ENCODE measurements at places on chromosomes 3 and 15.

DNA sequence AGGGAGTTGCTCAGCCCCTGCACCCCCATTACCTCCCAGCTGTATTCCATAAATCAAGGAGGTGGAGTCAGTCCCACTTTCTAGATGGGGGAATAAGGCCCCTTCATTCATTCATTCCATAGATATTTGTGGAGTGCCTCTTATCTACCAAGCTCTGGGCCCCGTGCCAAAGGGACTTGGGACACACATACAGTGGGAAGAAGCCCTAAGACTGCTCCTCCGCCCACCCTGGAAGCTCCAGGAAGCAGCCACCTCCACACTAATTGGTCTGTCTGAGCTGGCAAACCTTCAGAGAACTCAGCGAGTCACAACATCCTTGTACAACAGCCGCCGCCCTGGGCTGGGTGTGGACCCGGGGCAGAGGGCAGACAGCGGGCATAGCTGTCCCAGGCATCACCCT lies 6.4 kb downstream of the STRA6 start:
- no peak for DNase-seq

DNA sequence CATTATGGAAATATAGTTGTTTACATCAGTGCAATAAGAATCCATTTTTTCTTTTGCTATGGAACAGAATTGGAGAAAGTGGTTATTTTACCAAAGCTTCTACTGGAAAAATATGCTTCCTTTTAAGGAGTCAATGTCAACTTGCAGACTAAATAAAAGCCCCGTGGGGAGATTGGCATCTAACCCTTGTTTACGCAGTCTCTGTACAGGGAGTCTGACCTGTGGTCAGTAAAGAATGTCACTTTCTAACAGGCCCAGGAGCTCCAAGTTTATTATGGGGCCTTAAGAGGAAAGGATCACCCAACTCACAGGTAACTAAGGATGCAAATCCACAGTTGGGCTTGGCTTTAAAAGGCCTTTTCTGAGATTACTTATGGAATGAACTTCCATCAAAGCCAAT lies 1751.2 kb downstream of the SI start:
- no peak for DNase-seq

DNA sequence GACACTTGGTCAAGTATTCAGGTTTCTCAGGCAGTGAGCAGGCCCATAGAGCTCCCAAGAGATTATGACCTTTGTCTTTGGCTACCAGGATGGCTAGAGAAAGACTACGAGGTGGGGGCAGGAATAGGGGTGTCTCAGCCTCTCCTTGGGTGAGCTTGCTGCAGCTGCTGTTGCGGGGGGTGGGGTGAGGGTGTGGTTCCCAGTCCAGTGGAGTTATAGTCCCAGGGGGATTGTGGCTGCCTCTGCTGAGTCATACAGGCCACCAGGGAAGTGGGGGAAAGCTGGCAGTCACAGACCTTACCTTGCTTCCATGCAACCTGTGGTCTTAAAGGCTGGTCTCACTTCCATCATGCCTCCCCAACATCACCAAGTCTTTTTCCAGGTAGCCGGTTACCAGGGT lies 31.7 kb downstream of the ATP2C1 start:
- no peak for DNase-seq

GRCh38 chr3:69490235-69490634 lies 104.3 kb upstream of the FRMD4B start:
- DNase-seq = no peak

DNA sequence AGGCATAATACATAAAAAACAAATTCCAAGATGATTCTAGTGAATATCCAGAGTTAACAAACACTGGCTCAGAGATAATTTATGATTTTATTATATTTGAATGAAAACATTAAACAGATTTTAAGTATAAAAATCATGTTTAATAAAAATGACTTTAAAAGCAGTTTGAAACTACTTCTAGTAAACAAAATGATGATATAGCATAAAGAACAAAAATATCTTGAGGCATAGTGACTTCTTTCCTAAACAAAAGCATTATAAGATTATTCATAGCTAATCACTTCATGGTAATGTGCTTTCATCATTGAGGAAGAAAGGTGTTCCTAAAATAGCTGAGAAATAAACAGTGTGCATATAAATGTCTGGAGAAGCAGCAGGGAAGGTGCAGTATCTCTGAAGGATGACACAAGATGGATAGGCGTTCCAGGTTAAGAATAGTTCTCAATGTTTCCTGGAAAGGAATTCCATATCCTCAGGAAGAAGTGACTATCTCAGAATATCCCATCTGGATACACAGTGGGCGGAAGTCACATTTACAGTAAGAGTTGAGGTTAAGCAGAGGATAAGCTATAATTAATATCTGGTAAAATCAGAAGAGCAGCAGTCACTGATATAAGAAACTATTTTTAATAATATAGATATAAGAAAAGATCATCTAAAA lies 456.6 kb downstream of the MECOM start:
- DNase-seq = no peak

DNA sequence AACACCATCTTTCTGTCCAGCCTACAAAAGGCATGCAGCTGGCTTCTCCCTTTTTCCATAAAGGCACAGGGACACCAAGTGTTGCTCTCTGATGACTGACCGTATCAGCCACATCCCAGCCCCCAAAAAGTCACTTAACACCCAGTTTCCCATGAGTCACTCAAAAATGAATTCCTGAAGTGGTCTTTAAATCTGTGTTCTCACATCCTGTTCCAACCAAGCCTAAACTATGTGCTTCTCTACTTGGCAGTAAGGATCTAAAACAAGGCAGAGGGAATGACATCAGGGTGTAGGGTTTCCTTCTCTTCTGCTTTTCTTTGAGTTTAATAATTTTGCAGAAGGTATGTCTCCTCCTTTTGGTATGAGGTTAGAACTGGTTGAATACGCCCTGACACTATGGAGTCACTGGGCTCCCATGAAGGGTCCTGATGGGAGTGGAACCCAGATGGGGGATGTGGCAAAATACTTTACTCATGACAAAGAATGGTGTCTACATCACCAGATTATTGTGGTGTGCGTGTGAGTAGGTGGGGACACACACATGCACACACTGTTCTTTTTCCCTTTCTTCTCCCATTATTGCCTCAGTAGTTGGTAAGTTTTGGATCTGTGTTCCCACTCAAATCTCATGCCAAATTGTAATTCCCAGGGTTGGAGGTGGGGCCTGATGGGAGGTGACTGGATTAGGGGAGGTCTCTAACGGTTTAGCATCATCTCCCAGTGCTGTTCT lies 35.6 kb upstream of the CCK start:
- no peak for DNase-seq

DNA sequence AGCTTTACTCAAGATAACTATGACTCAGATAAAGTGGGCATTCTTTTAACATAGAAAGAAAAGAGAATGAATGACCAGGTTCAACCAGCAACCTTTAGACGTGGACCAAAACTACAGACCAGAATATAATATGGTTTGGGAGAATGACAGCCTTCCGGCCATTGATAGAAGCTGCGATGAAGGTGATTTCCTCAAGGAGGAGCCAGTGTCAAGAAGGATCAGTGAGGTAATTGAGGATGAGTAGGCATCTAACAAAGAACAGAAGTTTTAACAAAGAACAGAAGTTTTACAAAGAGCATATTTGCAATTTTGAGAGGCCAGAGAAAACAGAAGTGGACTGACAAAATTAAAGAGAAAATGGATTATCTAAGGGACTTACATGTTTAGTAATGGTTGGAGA lies 289.0 kb upstream of the AGTR1 start:
- no peak for DNase-seq

DNA sequence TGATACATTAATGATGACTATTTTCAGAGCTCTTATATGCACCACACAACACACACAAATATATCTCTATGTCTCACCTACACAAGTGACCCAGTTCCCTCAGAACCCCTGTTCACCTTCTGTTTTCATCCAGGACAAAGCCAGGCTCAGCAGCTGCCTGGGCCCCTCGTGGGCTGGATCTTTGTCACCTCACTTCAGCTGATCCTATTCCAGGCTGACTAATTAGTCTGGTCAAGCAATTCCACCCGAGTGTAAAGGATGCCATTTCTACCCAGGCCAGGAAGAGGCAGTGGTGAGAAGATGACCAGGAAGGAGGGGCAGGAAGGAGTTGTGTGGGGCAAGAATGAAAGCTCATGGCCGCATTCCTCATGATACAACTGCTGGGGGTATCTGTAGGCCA lies 62.3 kb downstream of the DHX30 start:
- no peak for DNase-seq

- no peak for DNase-seq
These were observed 12.5 kb upstream of the IL16 start for GRCh38 chr15:81184188-81184587.

GRCh38 chr15:26842391-26842790 lies 24.5 kb upstream of the GABRA5 start:
- DNase-seq = no peak

DNA sequence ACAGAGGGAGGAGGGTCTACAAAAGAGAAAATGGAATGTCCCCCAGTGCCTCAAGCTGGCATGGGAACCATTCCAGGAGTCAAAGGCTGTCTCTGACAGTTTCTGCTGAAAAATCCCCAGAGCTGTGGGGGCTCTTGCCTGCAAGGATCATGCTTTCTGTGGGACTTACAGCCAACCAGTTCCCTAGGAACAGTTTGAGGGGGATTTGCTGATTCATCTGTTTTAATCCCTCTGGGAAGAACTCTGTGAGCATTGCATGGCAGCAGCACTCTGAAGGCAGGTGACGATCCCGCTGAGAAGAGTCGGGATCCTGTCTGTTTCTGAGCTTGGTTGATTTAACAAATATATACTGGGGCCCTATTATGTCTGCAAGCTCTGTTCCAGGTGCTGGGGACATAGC lies 176.0 kb downstream of the SSR3 start:
- DNase-seq = no peak

- no peak for DNase-seq
These were observed 51.9 kb upstream of the KLF13 start for GRCh38 chr15:31274496-31275330.

GRCh38 chr15:47620960-47621681 lies 96.2 kb upstream of the SEMA6D start:
- no peak for DNase-seq

- no peak for DNase-seq
These were observed 211.3 kb downstream of the MYRIP start for GRCh38 chr3:40020689-40021088.

DNA sequence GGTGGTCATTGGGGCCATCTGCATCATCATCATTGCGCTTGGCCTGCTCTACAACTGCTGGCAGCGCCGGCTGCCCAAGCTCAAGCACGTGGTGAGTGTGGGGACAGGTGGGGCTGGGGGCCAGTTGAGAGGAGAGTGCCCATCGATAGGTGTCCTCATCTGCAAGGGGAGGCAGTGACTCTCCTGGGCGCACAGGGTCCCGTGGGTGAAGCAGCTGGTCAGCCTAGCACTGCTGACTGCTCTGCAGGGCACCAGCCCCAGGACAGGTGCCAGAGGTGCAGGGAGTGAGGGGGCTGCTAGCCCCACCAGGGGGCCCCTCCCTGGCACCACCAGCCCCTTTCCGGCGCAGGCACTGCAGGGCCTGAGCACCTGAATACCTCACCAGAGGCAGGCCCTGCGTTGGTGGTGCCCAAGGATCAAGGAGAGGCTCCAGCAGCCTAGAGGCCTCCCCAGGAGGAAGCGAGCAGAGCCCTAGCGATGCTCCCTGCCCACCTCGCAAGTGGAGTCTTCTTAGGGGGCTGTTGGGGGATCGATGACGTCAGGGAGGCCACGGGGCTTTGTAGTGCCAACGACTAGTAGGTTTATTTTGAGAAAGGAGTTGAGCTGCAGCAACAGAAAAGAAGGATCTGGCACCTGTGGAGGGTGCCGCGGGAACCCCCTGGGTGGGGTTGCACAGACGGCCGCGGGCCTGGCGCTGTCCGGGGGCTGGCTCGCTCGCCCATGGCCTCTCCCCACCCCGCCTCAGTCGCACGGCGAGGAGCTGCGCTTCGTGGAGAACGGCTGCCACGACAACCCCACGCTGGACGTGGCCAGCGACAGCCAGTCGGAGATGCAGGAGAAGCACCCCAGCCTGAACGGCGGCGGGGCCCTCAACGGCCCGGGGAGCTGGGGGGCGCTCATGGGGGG lies 976 bp upstream of the ABTB1 start:
- no peak for DNase-seq

DNA sequence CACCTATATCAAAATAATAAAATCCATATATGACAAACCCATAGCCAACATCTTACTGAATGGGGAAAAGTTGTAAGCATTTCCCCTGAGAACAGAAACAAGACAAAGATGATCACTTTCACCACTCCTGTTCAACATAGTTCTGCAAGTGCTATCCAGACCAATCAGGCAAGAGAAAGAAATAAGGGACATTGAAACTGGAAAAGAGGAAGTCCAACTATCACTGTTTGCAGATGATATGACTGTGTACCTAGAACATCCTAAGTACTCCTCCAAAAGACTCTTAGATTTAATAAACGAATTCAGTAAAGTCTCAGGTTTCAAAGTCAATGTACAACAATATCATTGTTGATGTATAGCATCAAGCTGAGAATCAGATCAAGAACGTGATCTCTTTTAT lies 35.6 kb upstream of the FGF7 start:
- DNase-seq = no peak

GRCh38 chr15:73078722-73079121 lies 26.5 kb downstream of the NEO1 start:
- DNase-seq = no peak

GRCh38 chr3:12180218-12180617 lies 21.5 kb upstream of the TIMP4 start:
- no peak for DNase-seq

DNA sequence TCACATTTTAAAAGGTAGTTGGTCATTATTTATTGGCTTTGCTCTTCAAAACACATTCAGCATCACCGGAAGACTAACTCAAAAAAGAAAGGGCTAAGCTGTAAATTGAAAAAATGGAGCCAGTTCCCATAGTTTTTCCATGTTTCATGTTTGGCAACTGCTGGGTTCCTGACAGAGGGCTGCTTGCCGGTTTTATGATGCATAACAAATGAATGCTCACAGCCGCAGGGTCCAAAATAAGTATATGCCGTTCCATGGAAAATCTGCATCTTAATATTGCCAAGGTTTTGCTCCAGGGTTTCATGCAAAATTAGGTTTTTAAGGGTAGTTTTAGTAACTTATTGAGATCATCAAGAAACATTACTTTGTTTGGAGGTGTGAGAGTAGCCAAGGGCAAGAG lies 15.8 kb downstream of the SLC12A1 start:
- DNase-seq = no peak

DNA sequence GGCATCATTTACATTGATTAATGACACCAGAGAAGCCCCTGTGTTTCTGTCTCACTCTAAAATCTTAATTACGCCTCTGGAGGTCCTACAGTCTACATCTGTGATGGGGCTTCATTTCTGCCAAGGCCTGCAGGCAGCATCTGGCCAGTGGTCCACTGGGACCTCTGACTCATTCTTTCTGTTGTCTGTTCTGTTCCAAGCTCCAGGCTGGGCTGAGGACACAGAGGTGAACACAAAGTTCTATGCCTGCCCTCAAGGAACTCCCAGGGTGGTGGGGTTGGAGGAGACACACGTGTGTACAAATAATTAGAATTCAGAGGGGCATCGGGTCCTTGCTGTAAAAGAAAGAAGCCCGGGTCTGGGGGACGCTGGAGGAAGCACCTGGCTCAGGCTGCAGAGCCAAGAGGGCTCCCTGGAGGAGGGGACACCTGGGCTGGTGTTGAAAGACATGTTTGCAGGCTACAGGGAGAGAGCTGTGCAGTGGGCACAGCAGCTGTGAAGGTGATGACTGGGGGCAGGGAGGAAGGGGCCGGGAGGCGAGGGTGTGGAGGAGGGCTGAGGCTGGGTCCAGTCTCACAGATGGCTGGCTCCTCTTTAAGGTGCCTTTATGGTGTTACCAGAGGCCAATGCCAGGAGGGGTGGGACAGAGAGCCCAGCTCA lies 103.3 kb upstream of the PRR23E start:
- no peak for DNase-seq

Data from NCI-H524 treated with DMSO at 0.1 percent for 48 hours (cell line).